ENCODE measurements at places on chromosomes 6 and 20.

DNA sequence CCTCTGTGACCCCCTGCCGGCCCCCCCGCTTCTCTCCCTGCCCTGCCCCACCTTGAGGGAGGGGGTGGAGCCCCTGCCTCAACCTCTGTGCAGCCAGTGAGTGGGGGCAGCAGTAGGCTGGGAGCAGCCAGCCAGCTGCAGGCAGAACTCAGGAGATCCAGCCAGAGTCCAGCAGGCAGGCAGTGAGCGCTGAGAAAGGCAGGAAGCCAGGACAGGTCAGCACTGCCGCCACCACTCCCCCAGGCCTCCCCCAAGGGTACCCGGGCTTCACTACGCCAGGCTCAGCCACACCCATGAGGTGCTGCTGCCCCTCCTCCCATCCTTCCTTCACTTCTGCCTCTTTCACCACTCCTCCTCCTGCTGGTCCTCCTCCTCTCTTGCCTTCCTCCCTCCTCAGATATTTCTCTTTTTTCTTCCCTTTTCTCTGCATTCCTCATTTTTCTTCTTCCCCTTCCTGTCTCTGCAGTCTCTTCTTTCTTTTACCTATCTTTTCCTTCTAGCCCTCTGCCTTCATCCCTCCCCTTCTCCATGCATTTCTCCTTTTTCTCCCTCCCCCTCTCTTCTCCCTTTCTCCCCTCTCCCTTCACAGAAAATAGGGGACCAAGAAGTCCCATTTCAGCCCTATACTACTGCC is 11.5 kb downstream of the TMEM63B start:
- no peak for DNase-seq

- DNase-seq, result no peak
Measured at GRCh38 chr6:113805811-113806495, 51.2 kb upstream of the MARCKS start.

GRCh38 chr20:36246401-36246800 is 10.1 kb downstream of the AAR2 start:
- DNase-seq, result no peak

GRCh38 chr20:9831032-9831431 is 7.8 kb downstream of the PAK5 start:
- DNase-seq, result no peak

GRCh38 chr6:50602292-50602691 is 111.0 kb upstream of the TFAP2D start:
- DNase-seq, result no peak

DNA sequence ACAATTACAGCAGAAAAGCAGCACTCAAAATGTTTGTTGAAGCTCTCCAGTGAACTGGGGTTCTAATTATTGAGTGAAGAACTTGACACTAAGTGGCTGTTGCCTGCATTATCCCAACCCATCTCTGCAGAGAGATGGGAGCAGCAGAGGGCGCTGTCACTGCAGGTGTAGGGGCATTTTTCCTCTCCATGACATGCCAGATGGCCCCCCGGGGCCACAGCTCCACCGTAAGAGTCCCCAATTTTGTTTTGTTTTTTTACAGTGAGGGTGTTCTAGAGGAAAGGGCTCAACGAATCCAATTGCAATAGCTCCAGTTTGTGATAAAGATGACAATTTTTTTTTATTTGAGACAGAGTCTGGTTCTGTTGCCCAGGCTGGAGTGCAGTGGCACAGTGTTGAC is 1.9 kb upstream of the FUCA2 start:
- no peak for DNase-seq

DNA sequence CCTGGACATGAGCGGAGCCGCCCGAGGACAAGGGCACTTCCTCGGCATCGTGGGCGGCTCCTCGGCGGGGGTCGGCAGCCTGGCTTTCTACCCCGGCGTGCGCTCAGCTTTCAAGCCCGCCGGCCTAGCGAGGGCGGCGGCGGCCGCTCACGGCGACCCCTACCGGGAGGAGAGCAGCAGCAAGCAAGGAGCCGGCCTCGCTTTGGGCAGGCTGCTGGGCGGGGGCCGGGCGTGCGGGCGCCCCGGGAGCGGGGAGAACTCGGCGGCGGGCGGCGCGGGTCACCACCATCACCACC is 6.7 kb downstream of the PRDM13 start:
- no peak for DNase-seq

DNA sequence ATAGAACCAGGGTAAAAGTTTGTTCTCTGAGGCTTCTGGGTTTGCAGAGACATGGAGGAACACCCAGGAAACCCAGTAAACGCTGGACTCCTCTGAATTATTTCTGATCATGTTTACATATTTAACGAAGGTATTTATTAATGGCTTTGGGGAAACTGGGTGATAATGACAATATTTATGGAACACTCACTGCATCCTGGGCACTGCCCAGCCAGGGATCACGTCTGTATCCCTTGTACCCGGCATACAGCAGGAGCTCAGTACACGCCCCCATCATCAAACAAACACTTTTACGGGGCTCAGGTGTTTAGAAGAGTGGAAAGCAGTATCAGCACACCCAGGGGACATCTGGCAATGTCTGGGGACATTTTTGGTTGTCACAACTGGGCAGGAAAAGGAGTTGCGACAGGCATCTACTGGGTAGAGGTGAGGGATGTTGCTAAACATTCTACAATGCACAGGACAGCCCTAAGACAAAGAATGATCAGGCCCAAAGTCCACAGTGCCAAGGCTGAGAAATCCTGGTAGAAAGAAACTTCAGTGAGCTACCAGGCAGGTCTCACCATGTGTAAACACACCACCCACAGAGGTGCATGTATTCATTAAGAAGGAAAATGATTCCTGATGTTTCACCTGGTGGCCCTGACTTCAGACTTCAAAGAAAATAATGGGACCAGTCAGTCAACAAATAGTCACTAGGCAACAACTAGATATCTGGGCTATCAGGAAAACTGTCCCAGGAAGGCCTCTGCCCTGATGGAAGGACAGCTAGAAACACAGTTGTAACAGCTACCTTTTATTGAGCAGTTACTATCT is 35.3 kb downstream of the ZMYND8 start:
- no peak for DNase-seq

GRCh38 chr20:58028123-58028522 is 200.3 kb downstream of the ANKRD60 start:
- no peak for DNase-seq

GRCh38 chr6:130981409-130981808 is 81.6 kb downstream of the EPB41L2 start:
- DNase-seq, result no peak

- DNase-seq, result no peak
Measured at GRCh38 chr6:14770572-14770971, 475.3 kb upstream of the JARID2 start.

GRCh38 chr20:5920581-5920980 is 29.8 kb downstream of the TRMT6 start:
- no peak for DNase-seq

GRCh38 chr6:23983735-23984134 is 142.3 kb upstream of the NRSN1 start:
- DNase-seq, result no peak

DNA sequence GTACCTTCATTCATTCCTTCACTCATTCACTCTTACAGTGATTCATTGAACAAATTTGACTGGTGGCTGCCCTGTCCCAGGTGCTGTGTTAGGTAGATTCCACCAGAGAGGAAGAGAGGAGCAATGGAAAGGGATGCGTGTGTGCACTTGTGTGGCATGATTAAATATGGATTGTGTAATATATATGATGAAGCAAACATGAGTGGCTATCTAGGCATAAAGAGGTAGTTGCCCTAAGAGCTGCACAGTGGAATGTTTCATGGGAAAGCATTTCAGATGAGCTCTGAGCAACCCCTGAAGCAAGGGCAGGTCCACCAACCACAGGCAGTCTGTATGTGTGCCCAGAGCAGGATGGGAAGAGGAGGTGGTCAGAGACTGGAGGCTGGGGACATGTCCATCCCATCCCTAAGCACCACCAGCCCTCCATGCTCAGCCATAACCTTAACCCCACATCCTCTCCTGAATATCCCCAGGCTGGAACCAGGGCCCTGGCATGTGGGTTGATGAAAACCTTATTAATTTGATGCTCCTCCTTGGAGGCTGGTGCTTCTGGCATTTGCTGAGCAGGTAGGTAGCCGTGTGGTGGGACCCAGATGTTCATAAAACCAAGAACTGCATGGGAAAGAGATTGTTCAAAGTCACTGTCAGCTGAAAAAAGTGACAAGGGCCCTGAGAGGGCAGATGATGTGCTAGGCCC is 226.2 kb downstream of the SYNDIG1 start:
- DNase-seq, result no peak

GRCh38 chr6:138454981-138455706 is 44.1 kb downstream of the NHSL1 start:
- DNase-seq, result peak; percentile 21

DNA sequence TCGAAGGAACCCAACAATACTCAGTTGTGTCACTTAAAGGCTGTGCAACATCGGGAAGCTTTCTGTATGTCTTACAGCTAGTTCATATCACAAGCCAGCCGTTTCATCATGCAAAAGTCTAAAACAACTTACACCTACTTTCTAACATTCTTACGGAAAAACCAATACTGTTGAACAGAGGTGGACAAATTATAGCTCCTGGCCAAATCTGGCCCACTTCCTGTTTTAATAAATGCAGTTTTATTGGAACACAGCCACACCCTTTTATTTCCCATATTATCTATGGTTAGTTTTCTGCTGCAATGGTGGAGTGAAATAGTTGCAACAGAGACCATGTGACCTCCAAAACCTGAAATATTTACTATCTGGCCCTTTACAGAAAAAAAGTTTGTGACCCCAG is 46.6 kb downstream of the MYB start:
- DNase-seq, result no peak

- no peak for DNase-seq
Measured at GRCh38 chr20:45395114-45395415, 13.0 kb upstream of the DBNDD2 start.

DNA sequence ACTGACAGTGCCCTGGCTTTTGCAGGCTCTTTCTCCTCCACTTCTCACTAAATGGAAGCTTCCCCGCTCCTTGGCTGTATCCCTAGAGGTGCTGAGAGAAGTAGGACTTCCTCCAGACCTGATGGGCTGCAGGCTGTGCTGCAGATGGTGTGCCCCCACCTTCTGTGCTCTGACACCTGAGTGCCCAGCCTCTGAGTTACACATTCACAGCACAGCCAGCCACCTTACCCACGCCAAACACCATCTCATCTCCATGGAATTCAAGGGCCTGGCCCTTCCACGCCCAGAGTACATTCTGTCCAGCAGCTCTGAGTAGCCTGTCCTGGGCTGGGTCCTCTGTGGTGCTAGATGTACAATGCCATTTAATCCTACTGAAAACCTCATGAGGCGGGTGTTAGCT is 5.3 kb downstream of the SFTA2 start:
- DNase-seq, result no peak

GRCh38 chr6:78836598-78836997 is 30.8 kb upstream of the IRAK1BP1 start:
- DNase-seq, result no peak

- no peak for DNase-seq
Measured at GRCh38 chr6:168385858-168386735, 54.9 kb upstream of the SMOC2 start.

- DNase-seq, result no peak
Measured at GRCh38 chr6:11497881-11498280, 39.7 kb upstream of the TMEM170B start.

DNA sequence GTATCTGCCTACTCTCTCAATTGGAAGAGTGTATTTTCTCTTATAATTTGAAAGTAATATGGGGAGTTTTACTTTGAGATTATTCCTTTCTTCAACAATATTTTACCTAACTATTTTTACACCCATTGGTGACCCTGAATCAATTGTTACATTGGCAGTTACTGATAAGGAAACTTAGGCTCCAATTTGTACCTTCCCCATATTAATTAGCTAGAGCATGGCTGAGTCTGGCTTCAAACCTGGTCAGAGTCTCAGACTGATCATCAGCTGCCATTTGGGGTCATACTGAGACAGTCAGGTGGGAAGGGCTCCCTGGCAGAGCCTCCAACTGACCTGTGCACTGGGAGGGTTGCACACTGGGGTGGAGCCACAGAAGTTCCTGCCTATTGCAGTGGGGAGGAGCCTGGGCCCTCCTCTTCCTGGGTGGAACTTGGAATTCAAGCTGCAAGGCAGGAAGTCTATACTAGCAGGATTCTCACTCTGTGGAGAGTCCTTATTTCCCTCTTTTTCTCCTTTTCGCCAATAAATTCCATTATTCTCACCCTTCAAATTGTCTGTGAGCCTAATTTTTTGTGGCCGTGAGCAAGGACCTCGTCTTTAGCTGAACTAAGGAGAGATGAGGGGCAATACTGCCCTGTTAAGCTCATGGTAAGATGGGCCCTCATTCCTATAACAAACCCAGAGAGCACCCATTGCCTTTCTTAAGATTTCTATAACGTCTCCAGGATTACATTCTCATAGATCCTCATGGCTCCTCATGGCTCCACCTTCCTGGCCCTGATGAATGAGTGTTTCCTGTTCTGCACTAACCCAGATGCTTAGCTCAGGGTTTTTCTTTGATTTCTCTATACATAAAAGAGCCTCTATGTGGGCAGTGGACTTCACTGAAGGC is 285.1 kb downstream of the ADGB start:
- DNase-seq, result no peak

- DNase-seq, result no peak
Measured at GRCh38 chr20:63100926-63101699, 94.3 kb upstream of the BHLHE23 start.

- no peak for DNase-seq
Measured at GRCh38 chr6:159473475-159474263, 219.4 kb downstream of the SOD2 start.

- no peak for DNase-seq
Measured at GRCh38 chr6:76835695-76836094, 627.6 kb downstream of the HTR1B start.

DNA sequence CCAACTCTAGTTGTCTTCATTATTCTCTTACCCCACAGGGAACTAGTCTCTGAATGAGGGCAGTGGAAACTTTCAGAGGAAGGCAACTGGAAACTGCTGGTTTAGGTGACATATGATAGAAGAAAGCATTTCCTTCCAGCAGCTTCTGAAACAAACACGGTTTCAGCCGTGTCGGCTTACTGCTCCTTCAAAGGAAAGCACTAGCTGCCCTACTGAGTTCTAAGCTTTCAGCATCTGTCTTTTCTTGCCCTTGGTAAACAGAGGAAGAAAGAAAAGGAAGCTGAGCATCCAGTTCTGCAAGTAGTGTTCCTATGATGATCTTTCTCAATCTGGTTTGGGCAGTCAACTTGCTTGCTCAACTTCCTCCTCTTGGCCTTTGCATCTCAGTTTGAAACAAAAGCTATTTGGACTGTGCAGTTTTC is 117.5 kb upstream of the CEP85L start:
- DNase-seq, result no peak

GRCh38 chr20:58102744-58103516 is 125.5 kb downstream of the ANKRD60 start:
- peak; percentile 22 for DNase-seq

- no peak for DNase-seq
Measured at GRCh38 chr20:50758992-50759391, 27.6 kb downstream of the PARD6B start.

GRCh38 chr6:13615792-13616120 is 621 bp downstream of the NOL7 start:
- DNase-seq, result peak; percentile 27

Measured in activated CD4-positive, alpha-beta T cell treated with anti-CD3 and anti-CD28 coated beads for 24 hours (primary cell).